ENCODE measurements at places on chromosomes 5 and 9.

DNA sequence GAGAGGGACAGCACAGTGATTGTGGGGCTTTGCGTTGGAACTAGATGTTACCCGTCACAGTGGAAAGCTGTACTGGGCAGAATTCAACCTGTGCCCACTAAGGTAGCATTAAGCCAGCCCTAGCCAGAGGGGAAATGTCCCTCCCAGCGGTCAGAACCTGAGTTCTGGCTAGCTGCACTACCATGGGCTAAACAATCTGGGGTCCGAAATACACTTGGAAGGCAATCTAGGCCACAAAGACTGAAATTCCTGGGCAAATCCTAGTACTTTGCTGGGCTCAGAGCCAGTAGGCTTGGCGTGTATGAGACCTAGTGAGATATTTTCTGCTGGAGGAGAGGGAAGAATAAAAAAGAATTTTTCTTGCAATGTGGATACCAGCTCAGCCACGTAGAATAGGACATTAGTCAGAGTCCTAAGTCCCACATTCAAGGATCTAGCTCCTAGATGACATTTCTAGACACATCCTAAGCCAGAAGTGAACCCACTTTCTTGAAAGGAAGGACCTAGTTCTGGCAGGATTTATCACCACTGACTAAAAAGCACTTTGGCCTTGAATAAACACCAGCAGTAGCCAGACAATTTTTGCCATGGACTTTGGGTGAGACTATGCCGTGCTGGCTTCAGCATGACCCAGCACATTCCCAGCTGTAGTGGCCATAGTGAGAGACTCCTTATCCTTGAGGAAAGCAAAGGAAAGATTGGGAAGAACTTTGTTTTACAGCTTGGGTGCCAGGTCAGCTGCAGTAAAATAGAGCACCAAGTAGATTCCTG lies 618.0 kb downstream of the BRINP1 start:
- no peak for DNase-seq

GRCh38 chr9:124102363-124102762 lies 90.8 kb downstream of the LHX2 start:
- no peak for DNase-seq

GRCh38 chr5:31280210-31280609 lies 86.7 kb downstream of the CDH6 start:
- no peak for DNase-seq

DNA sequence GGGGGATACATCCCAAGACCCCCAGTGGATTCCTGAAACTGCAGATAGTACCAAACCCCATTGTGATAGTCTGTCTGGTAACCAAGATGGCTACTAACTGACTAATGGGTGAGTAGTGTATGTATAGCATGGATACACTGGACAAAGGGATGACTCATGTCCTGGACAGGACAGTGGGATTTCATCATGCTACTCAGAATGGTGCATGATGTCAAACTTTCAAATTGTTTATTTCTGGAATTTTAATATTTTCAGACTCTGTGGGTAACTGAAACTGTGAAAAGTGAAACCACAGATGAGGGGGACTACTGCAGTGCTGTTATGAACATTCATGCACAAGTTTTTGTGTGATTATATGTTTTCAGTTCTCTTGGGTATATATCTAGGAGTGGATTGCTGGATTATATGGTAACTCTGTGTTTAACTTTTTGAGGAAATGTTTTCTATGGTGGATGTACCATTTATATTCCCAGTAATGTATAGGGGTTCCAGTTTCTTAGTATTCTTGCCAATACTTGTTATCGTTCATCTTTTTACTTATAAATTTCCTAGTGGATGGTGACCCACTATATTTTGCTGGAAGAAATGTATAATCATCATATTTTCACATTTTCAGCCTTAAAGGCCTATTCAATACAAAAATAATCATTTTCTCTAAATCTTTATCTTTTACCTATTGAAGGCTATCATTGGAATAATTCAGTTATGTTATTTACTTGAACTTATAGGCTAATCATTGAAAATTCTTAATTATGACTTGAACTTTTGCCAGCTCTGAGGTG lies 140.9 kb downstream of the NR3C1 start:
- no peak for DNase-seq

GRCh38 chr9:110015759-110016158 lies 192.2 kb downstream of the C9orf152 start:
- no peak for DNase-seq

- no peak for DNase-seq
Measured at GRCh38 chr9:121625590-121625989, 25.8 kb upstream of the DAB2IP start.

- no peak for DNase-seq
Measured at GRCh38 chr5:3345195-3345594, 250.4 kb upstream of the IRX1 start.
